ENCODE measurements at places on chromosomes 16 and 17.

DNA sequence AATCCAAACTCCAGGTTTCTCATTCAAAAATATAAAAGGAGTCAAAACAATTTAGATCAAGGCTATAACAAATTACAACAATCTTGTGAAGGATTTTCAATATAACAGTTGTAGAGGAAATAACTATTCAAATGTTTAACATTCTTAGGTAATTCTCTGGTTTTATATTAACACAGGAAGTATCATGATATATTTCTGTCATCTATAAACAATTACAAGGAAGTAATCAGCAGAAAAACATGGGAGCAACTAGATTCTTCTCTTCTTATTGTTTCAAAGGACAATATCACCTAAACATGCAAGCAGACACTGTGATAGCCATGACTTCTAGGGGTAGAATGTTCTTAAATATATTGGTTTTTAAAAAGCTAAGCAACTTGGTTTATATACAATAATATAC lies 49.9 kb downstream of the FBXL20 start:
- DNase-seq = no peak

GRCh38 chr16:12067714-12068401 lies 91.3 kb downstream of the SNX29 start:
- peak; percentile 42 for DNase-seq

DNA sequence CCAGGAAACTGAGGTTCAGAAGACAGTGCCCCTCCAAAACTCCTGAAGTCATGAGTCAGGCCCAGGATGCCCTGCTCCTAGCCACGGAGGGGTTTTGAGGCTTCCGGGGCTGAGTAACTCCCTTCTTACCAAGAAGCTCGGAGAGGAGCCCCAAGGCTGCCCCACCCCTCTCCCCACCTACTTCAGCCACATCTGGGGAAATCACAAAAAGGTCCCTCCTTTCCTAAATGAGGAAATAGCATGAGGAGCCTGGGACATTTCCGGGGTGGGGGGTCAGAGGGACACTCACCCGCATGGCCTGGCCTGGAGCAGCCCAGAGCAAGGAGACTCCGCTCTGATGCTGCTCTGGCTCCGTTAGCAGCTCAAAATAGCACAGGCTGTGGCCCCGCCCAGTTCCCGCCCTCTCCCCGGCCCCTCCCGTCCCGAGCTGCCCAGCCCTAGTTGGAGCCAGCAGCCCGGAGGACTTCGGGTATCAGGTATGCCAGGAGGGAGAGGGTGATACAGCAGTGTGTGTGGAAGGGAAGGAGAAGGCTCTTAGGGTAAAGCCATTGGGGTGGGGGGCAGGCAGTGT lies 40.1 kb downstream of the MYO18A start:
- DNase-seq = peak; percentile 85

DNA sequence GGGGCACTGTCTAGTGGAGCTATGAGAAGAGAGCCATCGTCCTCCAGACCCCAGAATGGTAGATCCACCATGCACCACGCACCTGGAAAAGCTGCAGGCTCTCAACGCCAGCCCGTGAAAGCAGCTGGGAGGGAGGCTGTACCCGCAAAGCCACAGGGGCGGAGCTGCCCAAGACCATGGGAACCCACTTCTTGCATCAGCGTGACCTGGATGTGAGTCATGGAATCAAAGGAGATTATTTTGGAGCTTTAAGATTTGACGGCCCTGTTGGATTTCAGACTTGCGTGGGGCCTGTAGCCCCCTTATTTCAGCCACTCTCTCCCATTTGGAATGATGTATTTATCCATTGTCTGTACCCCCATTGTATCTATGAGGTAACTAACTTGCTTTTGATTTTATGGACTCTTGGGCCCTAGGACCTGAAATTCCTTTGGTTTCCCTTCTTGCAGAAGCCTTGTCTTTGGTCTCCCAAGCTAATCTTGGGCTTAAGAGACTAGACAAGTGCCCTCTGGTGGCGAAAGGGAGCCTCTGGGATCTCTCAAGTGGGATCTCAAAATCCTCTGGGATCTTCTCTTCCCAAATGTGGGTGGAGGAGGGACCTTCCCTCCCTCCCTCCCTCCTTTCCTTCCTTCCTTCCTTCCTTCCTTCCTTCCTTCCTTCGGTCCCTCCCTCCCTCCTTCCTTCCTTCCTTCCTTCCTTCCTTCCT lies 58.2 kb upstream of the HAPSTR1 start:
- DNase-seq = peak; percentile 35

DNA sequence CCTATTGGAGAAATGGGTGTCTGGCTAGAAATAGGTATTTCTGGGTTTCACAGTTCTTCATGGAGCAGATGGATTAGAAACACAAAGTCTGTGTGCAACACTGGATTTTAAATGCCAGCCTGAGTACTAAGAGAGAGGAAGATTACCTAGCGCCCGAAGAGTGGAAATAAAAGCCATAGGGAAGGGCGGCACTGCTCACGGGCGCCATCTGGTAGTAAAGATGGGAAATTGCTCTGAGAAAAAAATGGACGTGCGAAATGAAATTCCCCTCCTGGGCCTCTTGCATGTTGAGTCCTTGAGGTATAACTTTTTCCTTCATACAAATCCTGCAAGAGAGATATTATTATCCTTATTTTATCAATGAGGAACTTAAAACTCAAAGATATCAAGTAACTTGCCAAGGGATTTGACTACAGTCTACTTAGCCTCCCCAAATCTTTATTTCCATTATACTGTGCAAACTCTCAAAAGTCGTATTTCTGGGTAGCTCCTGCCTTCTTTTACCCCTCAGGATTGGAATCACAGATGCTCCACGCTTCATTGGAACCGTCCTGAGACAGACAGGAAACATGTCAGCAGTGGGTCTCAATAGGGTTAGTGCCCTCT lies 72.8 kb downstream of the MMD start:
- peak; percentile 43 for DNase-seq

GRCh38 chr16:80741724-80742123 lies 62.7 kb downstream of the CDYL2 start:
- no peak for DNase-seq

DNA sequence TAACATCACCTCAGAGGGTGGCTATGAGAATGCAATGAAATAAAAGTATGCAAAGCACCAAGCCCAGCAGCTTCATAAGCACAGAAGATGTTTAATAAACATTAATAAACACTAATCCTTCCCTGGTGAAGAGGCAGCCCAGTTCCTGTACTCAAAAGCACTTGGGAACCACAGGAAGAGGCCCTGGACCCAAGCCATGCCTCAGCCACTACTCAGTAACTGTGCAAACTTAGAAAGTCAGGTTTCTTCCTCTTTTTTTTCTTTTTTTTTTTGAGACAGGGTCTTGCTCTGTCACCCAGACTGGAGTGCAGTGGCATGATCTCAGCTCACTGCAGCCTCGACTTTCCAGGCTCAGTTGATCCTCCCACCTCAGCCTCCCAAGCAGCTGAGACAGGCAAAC lies 5.3 kb downstream of the ARHGAP17 start:
- DNase-seq = no peak

DNA sequence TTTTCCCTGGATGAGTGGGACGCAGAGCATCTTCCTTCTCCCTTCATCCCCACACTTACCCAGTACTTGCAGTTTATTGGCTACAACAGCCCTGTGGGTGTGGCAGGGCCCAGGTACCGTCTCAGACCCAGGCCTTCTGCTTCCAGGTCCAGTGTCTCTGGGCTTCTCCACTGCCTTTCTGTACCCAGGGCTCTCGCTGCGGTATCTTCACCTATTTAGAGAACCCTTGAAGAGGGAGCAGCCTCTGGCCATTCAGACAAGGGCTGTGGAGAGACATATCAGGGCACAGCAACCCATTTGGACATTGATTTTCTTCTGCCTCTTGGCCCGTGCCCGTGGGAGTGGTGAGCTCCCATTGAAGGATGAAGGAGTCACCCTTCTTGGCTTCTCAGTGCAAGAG lies 17.3 kb downstream of the TBX4 start:
- DNase-seq = no peak

- no peak for DNase-seq
Measured at GRCh38 chr16:19116711-19117449, 3.1 kb downstream of the ITPRIPL2 start.

- DNase-seq = peak; percentile 86
Measured at GRCh38 chr17:75864448-75864871, 9.3 kb upstream of the WBP2 start.

DNA sequence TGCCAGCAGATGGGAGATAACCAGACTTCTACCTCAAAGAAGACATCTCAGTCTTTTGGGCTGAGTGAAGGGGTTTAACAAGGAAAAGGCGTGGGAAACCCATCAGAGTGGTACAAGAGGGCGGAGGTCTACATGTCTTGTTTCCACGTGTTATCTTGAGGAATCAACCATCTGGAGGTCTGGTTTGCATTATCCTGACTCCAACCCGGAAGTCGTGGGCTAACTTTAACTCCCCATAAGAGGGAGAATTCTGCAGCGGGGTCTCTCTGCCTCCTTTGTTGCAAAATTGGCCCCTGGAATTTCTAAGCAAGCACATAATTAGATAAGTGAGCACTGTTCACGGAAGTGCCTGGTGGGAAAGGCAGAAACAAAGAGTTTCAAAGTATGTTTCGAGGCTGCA lies 398.7 kb upstream of the C16orf82 start:
- DNase-seq = no peak

DNA sequence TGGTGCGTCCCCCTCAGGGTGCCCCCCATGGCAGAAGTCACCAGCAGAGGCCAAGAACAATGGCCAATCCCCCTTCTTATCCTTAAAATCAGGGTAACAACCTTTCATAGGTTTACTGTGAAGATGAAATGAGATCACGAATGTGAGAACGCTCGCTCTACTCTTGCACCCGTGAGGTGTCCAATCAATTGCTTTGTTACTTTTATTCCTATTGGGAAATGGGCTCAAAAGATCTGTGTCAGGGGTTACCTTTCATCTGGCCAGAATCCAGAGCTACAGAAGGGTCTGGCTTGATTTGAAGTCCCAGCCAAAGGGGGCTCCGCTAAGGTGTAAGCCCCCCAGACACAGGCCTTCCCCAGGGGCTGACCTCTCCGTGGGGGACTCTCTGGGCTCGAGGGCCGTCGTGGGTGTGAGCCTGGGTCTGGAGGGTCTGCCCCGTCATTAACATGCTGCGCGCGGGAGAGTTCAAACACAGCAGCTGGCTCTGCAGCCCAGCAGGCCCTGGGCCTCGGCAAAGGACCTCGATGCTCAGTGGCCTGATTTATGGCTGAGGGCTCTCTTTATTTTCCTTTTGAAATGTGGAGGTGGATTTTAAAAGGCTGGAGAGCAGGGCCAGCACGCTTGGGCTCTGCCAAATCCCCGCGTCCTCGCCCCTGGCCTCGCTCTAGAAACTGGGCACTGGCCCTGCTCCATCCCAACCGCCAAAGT lies 10.4 kb downstream of the ABR start:
- no peak for DNase-seq

DNA sequence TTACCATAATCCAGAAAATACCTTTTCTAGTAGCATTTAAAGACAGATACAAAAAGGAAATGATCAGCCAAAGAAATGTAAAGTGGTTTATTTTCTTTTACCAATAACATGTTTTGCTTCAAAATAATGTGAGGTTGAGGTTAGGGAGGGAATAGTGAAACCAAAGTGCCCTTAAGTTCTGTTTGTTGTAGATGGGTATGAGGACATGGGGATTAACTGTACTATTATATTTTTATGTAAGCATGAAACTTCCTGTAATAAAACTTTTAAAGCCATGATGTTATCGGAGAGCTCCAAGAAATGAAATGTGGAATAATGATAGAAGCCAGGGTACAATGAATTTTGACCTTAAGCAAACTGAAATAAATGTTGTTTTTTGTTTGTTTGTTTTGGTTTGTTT lies 9.9 kb downstream of the C16orf46 start:
- no peak for DNase-seq

GRCh38 chr16:53803998-53804397 lies 100.0 kb downstream of the FTO start:
- DNase-seq = no peak

DNA sequence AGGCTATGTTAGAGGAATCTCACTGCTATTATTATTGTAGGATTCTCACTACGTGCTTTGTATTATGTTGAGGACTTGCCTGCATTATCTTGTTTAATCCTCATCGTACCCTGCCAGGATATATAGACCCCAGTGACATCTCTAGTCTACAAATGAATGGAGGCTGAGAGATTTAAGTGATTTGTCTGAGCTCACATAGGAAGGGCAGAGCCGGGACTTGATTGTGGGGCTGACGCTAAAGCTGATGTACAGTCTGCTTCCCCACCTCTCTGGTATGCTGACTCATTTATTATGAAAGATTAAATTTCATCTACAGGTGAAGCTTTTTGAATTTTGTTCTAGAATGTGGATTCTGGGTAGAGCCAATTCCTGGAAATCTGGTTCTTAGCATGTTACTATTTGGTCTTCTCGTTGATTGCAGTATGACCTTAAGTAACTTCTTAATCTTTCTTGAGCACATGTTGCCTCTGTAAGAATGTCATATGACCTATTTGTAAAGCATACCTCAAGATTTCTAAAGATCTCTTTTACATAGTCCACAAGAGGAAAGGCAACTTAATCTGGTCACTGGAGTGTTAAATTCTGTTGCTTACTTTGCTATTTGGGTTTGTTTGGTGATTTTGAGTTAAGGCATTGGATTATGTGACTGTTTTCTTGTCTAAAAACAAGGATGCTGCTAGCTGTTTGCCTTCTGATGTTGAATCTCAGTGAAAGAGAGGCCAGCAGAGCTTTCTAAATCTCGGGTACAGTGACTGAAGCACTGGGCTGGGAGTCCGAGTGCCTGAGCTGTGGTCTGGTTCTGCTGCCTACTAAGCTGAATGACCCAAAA lies 12.4 kb downstream of the METTL9 start:
- DNase-seq = no peak

- peak; percentile 55 for DNase-seq
Measured at GRCh38 chr17:81976332-81977210, 858 bp upstream of the ASPSCR1 start.

GRCh38 chr16:87006789-87007745 lies 310.1 kb downstream of the C16orf95 start:
- DNase-seq = no peak

GRCh38 chr17:47872651-47873161 lies 21.7 kb upstream of the SP6 start:
- no peak for DNase-seq

DNA sequence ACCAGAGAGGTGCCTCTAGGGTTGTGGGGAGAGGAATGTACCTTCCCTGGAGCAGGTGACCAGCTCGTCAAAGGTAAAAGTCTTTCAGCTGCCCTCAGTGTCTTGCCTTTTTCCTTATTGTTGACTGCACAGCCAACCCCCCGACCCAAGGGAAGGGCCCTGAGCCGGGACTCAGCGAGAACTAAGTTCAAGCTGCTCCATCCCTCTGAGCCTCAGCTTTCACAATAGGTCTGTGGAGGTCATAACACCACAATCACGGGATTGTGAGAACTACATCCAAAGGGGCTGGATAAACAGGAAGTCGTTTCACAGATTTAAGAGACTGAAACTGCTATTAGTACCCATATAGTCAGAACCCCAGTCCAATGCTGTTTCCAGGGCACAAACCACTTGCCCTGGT lies 2.6 kb upstream of the KRT36 start:
- DNase-seq = no peak
